Left colon (tissue), 2 donors: ENCODE measurements at places on chromosomes 1 and 21. TPM values are rescaled to one million over a fixed set of nuclear protein-coding genes. Genes with fewer than 3 reads are reported as not detected.

The ARHGEF11 gene
- total RNA-seq = 46.8 TPM

The VAMP3 gene
- 90.9 TPM for total RNA-seq

The CDK11A gene
- total RNA-seq = 72.3 TPM

The NKAIN1 gene
- total RNA-seq = 0.09 TPM

The CELA3A gene
- 1.1 TPM for total RNA-seq
